ENCODE measurements at places on chromosomes 2 and 18.

DNA sequence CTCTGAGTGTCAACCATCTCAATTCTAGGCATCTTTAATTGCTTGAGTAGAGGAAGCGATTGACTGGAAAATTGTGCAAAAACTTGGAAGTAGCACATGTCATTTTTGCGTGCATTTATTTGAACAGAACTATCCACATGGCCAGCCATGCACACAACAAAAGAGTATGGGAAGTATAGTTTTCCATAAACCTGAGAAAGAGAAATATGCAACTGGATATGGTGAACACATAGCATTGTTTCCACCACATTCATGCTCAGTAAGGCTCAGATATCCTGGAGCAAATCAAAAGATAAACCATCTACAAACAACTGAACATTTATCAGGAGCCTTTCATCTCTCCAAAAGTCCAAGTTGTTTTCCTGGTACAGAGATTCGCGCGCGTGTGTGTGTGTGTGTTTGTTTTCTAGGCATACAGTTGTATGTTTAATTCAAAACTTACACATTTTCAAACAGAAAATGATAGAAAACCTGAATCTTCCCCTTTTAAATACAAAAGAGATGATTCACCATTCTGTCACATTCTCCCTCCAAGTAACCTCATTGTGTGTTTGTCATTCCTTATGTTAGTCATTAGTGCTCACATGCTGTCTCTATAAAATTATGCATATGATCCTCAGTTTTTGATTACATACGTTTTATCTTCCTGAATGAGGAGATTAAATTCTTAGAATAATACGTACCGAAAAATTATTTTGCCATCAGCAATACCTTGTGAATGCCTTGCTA lies 780.4 kb upstream of the NRXN1 start:
- no peak for DNase-seq

GRCh38 chr2:56682397-56682760 lies 498.6 kb downstream of the CCDC85A start:
- no peak for DNase-seq

GRCh38 chr2:85642725-85643124 lies 25.3 kb downstream of the SFTPB start:
- no peak for DNase-seq

DNA sequence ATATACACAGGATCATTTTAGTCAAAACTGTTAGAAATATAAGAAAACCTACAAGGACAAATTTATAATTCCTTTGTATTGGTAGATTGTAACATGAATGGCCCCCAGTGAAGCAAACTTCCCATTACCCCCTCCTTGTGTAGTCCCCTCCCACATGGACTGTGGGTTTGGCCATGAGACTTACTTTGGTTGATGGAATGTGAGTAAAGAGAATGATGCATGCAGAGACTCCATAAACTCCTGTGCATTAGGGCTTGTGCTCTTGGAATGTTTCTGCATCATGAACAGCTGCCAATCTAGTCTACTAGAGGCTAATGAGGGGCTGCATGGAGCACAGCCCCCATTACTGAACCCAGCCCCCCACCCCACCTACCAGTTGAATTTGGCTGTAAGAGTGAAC lies 8.3 kb upstream of the TGFA start:
- DNase-seq, result no peak

GRCh38 chr18:58862851-58863538 lies 1.7 kb upstream of the ZNF532 start:
- DNase-seq, result peak; percentile 62

DNA sequence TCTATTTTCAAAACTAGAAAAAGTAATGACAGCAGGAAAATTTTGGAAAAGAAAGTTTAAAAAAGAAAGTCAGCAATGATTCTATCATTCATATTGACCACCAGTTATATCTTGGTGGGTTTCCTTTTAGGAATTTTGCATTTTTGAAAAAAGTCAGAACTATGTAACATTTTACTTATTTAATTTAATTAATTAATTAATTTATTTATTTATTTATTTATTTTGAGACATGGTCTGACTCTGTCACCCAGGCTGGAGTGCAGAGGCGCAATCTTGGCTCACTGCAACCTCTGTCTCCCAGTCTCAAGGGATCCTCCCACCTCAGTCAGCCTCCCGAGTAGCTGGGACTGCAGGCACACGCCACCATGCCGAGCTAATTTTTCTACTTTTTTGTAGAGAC lies 149.9 kb upstream of the ACAA2 start:
- no peak for DNase-seq

DNA sequence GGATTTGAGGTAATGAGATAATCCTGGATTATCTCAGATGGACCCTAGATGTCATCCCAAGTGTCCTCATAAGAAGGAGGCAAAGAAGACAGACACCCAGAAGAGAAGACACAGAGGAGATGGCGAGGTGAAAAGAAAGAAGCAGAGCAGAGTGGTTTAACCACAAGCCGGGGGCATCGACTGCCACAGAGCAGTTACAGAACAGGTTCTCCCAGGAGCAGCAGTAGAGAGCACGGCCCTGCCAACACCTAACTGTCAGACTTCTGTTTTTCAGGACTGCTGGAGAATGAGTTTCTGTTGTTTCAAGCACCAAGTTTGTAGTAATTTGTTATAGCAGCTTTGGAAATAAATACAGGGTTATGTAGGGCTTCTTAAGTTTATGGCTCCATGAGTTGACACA lies 437.0 kb downstream of the THSD7B start:
- DNase-seq, result no peak

- DNase-seq, result no peak
These were observed 51.4 kb upstream of the APCDD1 start for GRCh38 chr18:10402871-10403559.

DNA sequence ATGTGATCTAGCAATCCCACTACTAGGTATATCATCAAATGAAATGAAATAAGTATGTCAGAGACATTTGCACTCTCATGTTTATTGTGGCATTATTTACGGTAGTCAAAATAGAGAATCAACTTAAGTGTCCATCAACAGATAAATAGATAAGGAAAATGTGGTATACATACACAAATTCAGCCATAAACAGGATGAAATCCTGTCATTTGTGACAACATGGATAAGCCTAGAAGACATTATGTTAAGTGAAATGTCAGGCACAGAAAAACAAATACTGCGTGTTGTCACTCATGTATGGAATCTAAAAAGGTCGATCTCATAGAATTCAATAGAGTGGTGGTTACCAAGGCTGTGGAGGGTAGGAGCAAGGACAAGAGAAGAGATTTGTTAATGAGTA lies 22.1 kb upstream of the CBLN2 start:
- DNase-seq, result no peak

- no peak for DNase-seq
These were observed 52.5 kb upstream of the FAM136A start for GRCh38 chr2:70354264-70354949.

DNA sequence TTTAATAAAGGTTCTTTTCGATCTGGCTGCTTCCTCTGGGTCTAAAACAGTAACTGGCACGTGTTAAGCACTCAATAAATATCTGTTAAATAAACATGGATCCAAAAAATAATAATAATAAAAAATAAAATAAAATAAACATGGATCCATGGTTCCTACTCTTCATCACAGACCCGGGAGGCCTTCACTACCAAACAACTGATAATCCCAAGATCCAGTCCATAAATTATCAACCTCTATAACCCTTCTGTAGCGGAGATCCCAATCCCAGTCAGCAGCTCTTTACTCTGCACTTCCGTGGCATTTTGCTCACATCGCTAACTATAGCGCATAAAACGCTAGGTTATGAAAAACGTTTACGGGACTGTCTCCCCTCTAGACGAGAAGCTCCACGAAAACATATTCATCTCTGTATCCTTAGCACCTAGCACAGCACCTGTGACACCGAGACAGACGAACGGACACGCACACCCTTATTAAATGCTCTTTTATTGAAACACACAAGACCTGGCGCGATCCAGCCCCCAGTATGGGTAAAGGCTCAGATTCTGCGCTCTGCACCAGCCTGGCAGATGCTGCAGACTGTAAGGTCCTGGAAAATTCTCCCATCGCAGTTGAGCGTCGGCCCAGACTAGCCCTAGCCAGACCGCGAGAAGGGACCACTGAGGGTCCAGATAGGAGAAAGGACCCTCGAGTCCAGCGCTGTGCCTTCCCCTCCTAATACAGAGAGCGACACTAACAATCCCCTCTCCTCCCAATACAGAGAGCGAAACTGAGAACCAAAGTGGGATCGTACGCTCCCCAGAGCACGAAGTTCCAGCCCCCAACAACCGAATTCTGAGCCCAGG lies 770 bp downstream of the NBAS start:
- peak; percentile 39 for DNase-seq

DNA sequence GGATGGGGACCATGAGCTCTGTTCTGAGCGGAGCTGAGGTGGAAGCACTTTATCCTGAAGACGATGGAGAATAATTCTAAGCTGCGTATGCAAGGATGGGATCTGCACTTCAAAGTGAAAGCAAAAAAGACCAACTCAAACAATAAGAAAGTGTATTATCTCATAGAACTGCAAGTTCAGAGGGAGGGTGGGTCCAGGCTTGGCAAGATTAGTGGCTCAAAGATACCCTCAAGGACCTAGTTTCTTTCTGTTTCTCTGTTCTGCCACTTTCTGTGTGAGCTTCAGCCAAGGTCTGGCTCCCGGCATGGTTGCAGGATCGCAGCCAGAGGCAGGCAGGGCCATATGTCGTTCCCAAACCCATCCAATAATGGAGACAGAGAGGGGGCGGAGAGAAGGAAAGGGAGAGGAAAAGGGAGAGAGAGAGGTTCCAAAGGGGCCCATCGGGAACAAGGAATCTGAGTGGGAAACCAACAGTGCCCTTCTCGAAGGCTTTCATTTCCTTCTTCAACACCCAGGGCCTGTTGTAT lies 169.2 kb upstream of the NCK2 start:
- no peak for DNase-seq

DNA sequence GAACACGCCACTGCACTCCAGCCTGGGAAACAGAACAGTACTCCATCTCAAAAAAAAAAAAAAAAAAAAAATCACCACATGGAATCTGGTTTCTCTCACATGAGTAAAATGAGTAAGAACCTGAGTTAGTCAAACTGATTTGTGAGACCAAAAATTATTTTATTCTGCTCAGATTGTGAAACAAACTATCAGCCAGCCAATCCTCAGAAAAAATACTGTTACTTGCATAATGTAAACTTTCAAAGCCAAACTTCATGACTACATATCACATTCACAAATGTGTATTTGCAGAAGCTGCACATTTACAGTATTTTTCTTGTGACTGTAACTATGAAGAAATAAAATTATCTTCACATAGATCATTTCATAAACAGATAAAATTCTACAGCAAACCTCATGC lies 23.2 kb downstream of the SUMO1 start:
- DNase-seq, result no peak

DNA sequence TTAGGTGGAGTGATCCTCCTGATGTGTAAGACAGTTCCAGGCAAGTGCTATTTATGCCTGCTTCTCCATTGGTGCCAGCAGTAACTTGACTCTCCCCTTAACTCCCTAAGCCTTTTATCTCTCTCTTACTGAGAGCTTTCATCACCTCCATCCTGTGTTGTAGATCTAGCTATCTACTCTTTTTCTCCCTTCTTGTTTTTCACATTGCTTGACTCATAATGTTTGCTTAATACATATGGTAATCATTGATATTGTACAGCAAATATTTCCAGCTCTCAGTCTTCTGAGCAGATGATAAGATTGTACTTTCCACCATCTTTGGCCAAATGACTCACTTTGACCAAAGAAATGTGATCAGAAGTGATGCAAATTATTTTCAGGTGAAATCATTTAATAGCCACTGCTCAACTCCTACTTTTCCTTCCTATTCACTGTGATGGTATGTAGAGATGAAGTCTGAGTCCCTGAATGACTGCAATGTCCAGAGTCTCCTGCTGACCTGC lies 165.0 kb downstream of the PLCL1 start:
- DNase-seq, result no peak

GRCh38 chr2:241773511-241774418 lies 2.9 kb upstream of the GAL3ST2 start:
- no peak for DNase-seq

DNA sequence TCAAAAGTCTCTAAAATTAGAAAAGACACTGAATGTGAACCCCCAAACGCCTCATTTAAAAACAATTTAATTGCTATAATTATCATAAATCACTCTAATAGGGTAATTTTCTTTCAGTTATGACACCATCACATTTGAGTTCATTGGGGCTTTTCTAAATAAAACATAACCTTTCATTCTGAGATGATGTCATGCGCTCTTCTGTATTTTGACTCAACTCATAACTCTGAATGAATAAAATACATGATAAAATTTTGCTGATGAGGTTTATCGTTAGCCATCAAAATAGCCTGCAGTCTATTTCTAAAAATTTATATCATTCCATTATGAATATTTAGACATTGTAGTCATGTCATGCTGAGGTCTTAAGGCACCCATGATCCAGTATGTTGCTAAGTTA lies 1099.7 kb downstream of the SUCLG1 start:
- no peak for DNase-seq

- DNase-seq, result no peak
These were observed 82.6 kb downstream of the CERKL start for GRCh38 chr2:181574321-181574720.

- DNase-seq, result no peak
These were observed 6.0 kb upstream of the CRYBA2 start for GRCh38 chr2:218999021-218999880.

GRCh38 chr18:72233106-72233505 lies 311.0 kb downstream of the CBLN2 start:
- DNase-seq, result no peak

DNA sequence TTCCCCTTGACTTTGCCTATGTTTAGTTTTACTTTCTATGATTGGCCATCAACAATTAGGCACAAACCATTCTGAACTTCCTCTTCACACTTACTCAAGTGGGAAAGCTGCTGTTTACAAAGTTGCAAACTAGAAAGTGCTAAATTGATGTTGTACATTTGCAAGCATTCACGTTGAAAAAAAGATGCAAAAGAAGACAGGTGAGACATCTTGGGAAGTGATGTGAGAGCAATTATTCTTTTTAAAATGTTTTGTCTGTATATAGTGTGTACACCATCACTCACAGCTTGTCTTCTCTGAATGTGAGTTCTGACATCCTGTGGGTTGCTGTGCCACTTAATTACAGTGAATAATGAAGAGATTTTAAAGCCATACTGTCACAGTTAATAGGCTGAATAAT lies 874.1 kb upstream of the LRATD1 start:
- DNase-seq, result no peak

DNA sequence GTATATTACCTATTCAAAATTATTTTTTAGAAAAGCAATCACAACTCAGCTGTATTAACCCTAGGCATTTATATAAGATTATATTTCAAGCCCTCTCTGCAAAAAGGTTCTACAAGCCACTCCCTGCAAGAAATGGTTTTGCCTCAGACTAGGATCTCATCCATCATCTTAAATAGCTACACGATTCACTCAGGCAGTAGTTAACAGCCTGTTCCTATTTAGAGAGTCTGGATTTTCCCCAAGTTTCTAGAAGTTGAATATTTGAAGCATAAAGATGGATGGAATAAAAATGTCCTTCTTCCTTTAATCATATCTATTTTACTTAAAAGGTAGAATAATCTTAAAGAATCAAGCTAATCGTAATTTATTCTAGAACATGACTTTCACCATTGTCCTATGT lies 167.1 kb upstream of the STK17B start:
- no peak for DNase-seq

GRCh38 chr2:154488801-154489200 lies 209.7 kb upstream of the KCNJ3 start:
- DNase-seq, result no peak

Measured in germinal center (tissue), 1 donor.